IPS-NIHi11 (cell line): ENCODE measurements at places on chromosomes 7 and 10.

DNA sequence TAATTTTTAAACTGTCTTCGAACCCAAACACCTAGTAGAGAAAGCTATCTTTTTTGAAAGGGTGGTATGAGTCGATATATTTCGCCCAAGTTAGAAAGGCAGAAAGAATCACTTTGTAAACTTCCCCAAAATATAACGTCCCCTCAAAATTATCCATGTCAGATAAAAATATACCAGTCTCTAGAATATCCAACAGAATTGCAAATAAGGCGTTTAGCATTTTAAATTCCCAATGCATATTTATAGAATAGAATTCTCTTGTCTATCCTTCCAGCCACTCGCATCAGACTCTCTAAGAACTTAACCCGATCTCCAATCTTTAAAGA, 2.1 kb downstream of the CTBP2 start:
- no peak for DNase-seq

DNA sequence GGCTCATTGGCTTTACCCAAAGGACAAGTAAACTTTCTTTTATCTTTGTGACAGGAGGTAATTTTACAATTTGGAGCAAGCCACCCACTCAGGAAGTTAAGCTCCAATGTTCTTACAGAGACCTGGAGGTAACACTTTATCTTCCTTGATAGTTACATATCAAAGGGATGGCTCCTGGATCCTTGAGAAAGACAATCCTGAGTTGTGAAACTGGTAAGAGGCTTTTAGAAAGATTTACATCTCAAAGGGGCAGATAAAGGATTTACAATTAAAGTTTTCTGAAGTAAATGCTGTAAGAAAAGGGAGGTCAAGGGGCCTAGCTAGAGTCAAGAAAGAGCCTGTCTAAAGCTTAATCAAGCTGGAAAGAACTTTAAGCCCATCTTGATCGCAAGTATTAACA, 124.4 kb upstream of the ZNF804B start:
- DNase-seq, result peak; percentile 26

DNA sequence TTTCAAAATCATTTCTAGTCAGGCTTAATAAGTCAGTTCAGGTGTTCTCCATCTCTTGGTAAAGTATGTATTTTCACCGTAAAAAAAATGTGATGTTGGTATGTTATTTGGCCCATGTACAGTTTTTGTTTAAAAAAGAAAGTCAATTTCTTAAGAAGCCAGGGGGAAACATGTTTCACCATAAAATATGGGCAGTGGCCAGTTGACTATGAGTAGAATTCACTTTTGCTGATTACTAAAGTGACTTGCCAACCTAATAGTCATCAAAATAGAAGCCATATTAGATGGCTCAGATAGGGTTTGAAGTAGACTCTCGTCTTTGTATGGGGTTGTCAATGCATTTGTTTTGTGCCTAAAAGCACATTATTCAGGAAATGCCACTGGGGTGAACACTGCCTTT, 266.3 kb downstream of the BICC1 start:
- no peak for DNase-seq

GRCh38 chr7:14219125-14219524, 229.7 kb upstream of the ETV1 start:
- DNase-seq, result no peak

DNA sequence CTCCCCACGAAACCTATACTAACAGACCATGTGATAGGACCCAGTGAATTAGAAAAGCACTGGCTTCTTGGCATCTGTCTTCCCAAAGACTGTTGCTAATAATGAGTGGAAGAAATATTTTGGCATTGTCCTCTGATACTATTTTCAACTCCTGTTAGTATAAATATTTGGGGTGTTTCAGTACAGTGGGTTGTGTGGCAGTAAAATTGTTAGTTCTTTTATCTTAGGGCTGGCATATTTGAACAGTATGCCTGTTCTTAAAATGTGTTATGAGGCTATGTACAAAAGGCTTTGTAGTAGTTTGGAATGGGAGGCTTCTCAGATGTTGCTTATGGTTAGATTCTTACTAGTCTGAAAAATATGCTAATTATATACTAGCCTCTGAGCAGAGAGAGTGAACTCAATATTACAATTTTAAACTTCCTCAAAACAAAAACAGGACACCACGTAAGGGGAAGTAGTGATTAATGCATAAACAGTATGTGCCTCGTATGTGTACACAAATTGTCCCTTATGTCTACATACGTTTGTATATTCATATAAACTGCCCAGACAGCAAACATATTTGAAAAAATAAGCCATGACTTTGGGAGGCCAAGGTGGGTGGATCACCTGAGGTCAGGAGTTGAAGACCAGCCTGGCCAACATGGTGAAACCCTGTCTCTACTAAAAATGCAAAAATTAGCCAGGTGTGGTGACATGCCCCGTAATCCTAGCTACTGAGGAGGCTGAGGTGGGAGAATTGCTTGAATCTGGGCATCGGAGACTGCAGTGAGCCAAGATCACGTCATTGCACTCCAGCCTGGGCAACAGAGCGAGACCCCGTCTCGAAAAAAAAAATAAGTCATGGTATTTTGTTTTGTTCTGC, 115.4 kb downstream of the ARID5B start:
- no peak for DNase-seq

GRCh38 chr7:159027789-159028507, 116.7 kb downstream of the VIPR2 start:
- no peak for DNase-seq

DNA sequence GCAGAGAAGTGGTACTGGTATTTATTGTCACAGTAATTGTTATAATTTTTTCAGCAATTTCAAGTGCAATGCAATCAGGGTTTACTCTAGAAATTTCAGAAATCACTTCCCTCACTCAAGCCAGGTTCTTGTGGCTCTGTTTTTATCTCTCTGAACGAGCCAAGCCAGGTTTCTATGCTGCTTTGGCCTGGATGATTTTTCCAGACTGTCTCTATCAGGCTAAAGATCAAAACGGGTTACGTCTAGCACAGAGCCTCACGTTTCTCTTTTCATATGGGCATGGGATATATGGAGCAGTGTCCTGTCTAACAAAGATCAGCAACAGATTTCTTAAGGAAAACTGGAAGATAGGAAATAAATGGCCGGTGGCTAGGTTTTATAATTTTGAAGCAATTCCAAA, 1105.3 kb downstream of the NRG3 start:
- DNase-seq, result no peak

- no peak for DNase-seq
Measured at GRCh38 chr7:155811895-155812761, at the start of gene SHH. Gene SHH (minus strand): TSS chr7:155812463. CDS start chr7:155812122, 341 bp downstream.

DNA sequence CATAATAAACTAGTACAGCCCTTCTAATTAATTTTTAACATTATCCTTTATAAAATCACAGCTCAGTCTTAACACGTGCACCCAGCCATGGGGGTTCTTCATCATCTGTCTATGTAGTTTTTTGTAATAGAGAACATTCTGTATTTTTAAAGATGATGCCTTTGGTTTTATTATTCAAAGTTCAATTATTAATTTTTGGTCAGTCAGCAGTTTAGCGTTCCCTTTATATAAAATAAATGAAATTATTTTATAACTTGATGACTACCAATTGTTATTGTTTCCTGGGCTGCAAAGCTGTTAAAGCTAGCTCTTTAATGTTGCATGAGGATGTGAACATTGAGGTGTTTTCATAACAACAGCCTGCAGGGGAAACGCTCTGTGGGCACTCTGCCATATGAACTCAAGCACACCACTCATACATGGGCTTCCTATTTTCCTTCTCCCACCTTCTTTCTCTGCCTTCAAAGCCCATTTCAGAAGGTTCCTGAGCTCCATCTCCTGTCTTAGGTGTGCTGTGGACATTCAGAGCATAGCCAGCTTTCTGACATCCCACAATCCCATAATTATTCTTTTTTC, 172.0 kb upstream of the YAE1 start:
- DNase-seq, result no peak

DNA sequence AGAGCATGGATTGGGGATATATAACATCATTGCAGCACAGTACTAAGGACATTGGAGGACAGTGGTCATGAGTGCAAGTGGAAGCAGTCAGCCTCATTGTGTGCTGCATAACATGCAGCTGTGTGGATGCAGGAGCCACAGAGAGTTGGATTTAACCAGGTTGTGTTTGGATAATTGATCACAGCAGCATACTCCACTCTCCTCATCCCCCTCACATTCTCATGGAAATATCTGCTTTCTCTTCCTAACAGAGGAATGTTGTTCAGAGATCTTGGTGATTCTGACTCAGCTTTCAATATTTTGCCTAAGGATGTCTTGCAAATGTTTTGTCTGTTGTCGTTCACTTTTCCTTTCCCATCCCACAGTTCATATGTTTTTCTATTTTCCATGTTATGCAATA, 31.8 kb upstream of the LSM8 start:
- DNase-seq, result peak; percentile 31

DNA sequence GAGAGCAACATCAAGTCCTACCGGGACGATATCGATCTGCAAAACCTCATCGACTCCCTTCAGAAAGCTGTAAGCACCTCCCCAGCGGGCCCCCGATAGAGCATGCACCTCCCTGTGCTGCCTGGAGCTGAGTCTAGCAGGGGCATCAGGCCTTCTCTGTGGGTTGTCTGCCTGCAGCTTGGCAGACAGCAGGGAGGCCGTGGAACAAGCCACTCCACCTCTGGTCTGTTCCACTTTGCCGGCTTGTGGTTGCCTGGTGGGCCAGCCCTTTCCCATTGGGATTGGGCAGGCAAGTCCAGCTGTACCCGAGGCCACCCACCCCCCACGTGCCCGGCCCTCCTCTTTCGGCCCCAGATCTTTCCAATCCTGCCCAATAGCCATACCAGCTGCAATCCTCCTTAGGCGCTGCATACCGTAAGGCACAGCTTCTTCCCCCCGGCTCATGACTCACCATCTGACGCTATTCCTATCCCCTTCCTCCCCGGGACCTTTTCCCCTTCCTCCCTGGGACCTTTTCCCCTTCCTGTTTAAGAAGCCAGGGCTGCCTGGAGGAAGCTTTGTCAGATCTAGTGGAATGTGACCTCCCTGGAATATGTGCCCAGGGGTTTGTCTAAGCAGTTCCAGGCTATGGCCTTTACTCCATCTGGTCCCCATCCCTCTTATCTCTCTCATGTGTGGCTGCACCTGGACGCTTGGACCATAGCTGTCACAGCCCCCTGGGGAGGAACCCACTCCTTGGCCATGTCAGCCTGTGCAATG, 28.1 kb upstream of the SH2D4B start:
- no peak for DNase-seq

- no peak for DNase-seq
Measured at GRCh38 chr7:39910108-39910869, 39.8 kb upstream of the CDK13 start.

DNA sequence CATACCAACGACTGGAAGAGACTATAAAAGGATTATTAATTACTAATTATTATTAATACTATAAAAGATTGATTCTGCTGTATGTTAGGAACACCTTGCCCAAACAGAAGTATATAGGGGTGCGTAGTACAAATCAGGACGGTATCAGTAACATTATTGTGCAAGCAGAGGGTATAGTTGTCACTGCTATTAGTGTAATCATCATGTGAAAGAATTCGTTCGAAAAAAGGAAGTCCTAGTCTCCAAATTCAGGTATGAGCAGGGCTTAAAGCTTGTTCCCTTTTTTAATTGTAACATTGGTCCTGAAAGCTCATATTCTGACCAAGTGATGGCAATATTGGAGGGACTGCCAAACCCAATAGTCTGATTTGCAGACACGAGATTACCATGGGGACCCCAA, 81.8 kb downstream of the THSD7A start:
- DNase-seq, result no peak

GRCh38 chr7:41567731-41568114, 135.2 kb downstream of the INHBA start:
- DNase-seq, result no peak

GRCh38 chr10:112584276-112584675, 137.3 kb downstream of the VTI1A start:
- no peak for DNase-seq
